ENCODE measurements at places on chromosomes 5 and 9.

DNA sequence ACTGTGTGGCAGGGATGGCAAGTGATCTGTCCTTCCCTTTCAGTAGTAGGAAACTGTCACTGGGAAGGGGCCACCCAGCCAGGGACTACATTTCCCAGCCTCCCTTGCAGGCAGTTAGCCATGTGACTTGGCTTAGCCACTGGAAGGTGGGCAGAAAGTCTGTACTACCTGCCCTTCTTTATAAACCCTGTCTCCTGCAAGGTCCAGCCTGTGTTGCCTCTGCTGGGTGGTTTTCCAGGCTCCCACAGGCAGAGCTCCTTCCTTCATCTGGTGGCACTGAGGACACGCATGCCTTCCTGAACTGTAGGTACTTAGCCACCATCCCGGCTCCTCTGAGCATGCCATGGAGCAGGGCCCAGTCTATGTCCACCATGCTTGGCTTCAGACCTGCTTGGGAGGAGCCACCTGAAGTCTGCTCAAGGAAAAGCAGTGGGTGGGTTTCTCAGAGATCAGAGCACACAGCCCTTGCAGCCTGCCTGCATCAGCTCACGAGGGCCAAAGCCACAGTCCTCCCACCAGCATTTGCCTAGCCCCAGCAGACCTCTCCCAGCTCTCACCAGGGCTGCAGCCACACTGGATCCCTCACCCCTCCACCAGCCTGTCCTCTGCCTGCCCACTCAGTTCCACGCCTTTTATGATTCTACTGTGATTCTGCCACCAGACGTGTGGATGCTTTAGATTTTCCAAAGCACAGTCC lies 16.7 kb upstream of the SLC25A51 start:
- DNase-seq, result no peak

- no peak for DNase-seq
Measured at GRCh38 chr5:154349626-154350264, 96.1 kb upstream of the SAP30L start.

GRCh38 chr9:34988218-34989002 lies 1.1 kb upstream of the DNAJB5 start:
- peak; percentile 56 for DNase-seq

- no peak for DNase-seq
Measured at GRCh38 chr5:61613679-61614078, 281.6 kb downstream of the ZSWIM6 start.

- no peak for DNase-seq
Measured at GRCh38 chr9:101737705-101738565, 512 bp downstream of the GRIN3A start.

- DNase-seq, result no peak
Measured at GRCh38 chr9:83651558-83651957, 28.6 kb downstream of the IDNK start.

GRCh38 chr5:147835386-147835798 lies 3.9 kb upstream of the SPINK1 start:
- no peak for DNase-seq

- DNase-seq, result no peak
Measured at GRCh38 chr5:52743012-52743411, 44.7 kb upstream of the ITGA1 start.

- DNase-seq, result no peak
Measured at GRCh38 chr9:23587433-23587832, 238.6 kb downstream of the ELAVL2 start.

DNA sequence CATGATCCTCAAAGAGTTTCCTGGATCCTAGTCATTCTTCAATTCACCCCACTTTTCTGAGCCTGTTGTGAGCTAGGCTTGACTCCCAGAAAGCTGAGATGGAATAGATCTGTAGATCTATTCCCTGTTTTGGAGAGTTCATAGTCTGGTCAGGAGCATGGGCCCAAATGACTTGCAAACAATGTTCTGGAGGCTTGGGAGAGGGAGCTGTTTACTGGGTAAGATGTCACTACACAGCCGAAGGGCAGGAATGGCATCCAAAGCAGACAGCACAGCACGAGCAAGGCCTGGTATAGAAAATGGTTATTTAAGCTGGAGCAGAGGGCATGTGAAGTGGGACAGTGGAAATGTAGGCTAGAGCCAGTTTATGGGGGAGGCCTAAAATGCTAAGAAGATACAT lies 152.5 kb upstream of the ALDH1B1 start:
- DNase-seq, result no peak

GRCh38 chr5:96794757-96795156 lies 13.0 kb downstream of the ERAP1 start:
- peak; percentile 45 for DNase-seq

DNA sequence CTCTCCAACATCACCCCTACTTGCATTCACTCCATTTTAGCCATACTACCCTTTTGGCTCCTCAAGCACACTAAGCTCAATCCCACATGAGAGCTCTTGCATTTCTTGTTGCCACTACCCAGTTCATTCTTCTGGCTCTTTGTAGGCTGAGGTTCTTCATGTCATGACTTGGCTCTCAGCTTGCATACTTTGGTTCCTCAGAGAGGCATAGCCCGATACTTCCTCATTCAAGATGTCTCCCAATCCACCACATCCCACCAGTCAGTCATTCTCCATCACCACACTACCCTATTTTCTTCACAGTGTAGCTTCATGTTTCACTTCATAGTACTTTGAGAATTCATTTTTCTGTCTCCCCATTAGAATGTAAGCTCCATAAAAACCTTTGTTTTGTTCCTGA lies 116.7 kb downstream of the NR6A1 start:
- no peak for DNase-seq

DNA sequence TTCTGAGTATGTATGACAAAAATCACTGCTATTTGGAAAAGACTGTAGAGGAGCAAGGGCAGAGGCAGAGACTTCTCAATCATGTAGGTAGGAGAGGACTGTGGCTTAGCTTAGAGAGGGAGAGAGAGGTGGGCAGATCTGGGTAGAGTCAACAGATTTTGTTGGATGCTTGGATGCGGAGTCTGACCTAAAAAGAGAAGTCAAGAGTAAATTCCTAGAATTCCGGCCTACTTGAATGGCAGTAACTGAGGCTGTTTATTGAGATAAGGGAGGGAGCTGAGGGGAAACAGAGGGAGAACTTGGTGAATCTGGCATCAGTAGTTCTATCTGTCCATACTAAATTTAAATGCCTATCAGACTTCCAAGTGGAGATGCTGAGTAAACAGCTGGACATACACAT lies 2.4 kb downstream of the TICAM2 start:
- no peak for DNase-seq

- no peak for DNase-seq
Measured at GRCh38 chr9:137960496-137960895, 82.9 kb downstream of the CACNA1B start.

DNA sequence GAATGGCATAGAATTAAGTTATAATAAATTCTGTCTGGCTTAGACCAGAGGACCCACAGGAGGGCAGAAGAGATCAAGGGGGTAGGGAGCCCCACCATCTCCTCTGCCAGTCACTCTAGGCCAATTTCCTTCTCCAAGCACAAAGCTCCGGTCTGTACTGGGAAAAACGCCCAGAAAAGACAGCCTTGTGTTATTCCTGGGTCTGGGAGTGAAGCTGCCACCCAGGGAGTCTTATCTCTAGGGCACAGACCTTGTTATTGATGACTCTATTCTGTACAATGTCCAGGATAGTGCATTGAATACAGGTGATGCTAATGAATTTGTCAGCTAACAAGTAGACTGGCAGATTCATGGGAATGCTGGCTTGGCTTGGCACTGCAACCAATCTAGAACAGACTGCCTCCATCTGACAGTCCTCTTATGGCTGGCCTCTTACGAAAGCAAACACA lies 60.7 kb downstream of the MED27 start:
- DNase-seq, result no peak

DNA sequence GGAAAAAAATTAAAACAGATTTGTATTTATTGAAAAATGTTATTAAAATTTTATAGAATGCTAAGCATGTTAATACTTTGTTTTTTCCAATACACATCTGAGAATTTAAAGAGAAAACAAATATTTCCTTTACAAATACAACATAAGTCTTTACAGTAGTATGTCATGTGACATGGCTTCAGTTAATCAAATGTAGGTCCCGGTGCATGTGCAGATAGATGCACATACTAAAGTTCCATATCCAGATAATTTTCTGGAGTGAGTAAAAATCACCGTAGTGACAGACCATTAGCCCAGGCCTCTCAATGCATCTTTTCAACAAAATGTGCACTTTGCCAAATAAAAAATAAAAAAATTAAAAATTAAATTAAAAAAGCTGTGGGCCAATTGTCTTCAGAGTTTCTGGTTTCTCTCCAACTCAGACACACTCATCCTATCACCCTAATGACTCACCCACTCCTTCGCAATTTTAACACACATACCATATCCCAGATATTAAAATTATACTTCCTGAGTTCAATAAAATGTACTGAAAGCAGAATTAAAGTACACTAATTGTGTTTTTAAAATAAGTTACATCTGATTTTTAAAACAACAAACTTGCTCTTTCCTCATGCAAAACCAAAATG lies 508.1 kb downstream of the NR2F1-AS1 start:
- no peak for DNase-seq

DNA sequence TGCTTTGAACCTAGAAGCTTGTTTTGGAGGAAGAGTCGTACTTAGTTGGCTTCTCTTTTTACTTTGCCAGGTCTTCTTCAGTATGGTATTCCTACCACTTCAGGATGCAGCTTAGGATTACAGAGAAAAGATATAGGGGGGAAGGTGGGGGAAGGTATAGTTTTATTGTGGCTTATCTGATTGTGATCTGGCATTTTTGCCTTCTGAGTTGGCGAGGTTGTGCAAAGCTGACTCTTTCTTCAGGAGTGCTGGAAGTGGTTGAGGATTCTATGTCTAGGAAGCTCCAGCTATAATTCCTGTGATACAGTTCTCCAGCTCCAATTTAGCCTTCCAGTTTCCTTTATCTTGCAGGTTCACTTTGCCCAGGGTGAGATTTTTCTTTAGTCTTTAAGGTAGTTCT lies 7.0 kb downstream of the CDC42SE2 start:
- DNase-seq, result no peak

GRCh38 chr9:90393365-90394152 lies 249.1 kb downstream of the DIRAS2 start:
- no peak for DNase-seq

DNA sequence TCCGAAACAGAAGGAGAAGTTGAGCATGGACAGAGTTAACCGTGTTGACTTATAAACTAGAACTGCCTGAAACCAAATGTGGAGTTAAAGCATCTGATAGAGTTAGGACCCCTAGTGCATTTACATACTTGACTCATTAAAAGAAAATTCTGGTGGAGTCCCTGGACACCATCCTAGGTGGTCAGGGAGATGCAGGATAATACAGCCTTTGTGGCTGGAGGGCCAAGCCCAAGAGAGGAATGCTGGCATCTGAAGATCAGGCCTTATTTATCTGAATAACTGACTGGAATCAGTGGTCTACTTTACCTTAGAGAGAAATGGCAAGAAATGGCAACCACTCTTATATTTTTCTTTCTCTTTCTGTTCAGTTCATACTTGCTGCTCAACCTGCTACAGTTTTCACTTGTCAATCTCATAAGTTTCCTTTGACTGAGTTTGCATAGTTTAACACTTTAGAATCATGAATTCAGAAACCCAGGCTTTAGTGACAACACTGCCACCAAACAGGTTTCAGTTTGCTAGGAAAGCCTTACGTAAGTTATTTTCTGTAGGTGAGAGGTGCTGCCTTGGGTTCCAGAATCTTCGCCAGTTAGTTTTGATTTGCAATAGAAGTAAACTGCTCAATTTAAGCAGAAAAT lies 10.2 kb downstream of the CMYA5 start:
- DNase-seq, result no peak

- no peak for DNase-seq
Measured at GRCh38 chr5:154820383-154820782, 30.0 kb downstream of the FAXDC2 start.

DNA sequence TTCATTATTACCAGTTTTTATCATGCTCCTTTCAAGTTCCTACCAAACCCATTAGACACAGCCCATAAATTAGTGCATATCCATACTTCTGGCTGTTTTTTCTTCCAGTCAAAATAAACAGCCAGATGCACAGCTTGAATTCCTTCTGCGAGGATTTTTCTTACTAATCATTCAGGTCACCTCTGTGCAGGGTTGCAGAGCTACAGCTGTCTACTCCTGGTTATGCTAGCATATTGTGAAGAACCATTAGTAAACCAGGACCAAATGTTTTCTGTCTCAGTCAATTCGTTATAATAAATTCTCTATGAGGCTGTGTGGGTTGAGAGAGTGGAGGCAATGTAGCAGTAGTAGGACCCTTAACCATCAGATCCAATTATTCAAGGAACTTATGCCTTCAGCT lies 8.1 kb upstream of the MINAR2 start:
- no peak for DNase-seq

- no peak for DNase-seq
Measured at GRCh38 chr5:43702293-43702692, 99.3 kb downstream of the NNT start.

GRCh38 chr5:136423944-136424606 lies 58.7 kb upstream of the TRPC7 start:
- no peak for DNase-seq

DNA sequence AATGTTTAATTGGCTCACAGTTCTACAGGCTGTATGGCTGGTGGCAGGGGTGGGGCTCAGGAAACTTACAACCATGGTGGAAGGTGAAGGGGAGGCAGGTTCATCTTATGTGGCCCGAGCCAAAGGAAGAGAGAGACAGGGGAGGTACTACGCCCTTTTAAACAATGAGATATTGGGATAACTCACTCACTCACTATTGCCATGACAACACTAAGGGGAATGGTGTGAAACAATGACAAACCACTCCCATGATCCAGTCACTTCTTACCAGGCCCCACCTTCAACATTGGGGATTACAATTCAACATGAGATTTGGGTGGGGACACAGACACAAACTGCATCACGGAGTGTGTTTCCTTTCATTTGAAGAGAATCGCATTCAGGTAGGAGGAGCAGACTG lies 220.9 kb downstream of the GADD45G start:
- DNase-seq, result no peak

Data from naive thymus-derived CD4-positive, alpha-beta T cell (primary cell).